ENCODE measurements at places on chromosomes 7 and 10.

GRCh38 chr10:110057456-110057855 is 49.7 kb downstream of the ADD3 start:
- no peak for DNase-seq

DNA sequence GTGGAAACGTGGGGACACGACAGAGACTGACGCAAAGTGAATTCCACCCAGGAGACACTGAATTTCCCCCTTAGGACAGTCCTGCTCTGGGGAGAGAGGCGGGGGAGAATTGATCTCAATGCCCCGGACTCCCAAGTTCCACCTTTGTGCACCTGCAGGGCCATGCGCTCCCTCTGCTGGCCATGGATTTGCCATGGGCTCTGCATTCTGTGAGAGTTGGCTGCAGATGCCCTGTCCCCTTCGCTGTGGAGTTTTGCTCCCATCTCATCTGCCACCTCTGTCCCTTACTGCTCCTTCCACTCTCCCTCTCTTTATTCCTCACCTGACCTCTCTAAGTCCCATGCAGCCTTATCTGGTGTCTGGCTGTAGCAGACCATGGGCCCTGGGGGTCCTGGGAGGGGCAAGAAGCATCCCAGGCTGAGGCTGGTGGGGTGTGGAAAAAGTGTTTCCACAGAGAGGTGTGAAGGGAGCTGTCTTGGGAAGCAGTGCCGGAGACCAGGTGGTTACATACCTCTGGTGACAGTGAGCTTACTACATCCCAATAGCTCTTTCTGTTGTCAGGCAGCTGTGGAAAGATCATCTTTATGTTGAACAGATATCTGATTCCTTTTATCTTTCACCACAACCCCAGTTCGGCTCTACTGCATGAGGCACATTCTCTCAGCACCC is 14.3 kb downstream of the GHRHR start:
- DNase-seq = no peak

GRCh38 chr7:102271158-102271798 is 15.4 kb upstream of the SH2B2 start:
- DNase-seq = no peak

DNA sequence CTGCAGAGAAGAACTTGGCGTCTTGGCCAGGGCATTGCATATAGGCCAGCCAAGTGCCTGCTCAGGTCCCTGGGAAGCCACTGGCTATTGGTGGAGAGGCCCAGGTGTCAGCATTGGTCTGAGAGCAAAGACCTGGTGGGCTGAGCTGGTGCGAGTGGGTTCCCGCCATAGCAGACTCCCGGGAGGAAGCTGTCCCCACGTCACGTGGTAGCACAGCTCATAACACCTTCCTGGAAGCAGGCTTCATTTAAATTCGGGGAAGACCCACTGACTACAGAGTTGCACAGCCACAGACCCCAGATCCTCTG is 130.5 kb downstream of the WDR37 start:
- DNase-seq = no peak

DNA sequence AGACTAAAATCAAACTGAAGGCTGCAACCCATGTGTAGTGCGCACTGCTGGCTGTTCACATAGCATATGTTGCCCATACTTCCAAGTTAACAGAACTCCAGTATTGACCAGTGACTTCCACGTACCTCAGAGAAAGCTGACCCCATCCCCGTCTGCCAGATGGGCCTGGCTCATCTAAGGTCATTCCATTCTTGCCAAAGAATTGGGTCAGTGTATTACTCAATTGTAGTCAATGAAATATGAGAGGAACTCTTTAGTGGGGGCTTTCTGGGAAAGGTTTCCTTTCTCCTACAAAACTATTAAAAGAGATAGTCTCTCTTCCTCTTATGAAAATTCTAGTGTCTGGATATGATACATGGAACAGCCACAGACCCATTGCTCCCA is 238.6 kb downstream of the COBL start:
- DNase-seq = no peak

GRCh38 chr7:2968616-2969397 is 74.9 kb downstream of the CARD11 start:
- no peak for DNase-seq

GRCh38 chr7:2082139-2082998 is 150.4 kb downstream of the MAD1L1 start:
- DNase-seq = no peak

DNA sequence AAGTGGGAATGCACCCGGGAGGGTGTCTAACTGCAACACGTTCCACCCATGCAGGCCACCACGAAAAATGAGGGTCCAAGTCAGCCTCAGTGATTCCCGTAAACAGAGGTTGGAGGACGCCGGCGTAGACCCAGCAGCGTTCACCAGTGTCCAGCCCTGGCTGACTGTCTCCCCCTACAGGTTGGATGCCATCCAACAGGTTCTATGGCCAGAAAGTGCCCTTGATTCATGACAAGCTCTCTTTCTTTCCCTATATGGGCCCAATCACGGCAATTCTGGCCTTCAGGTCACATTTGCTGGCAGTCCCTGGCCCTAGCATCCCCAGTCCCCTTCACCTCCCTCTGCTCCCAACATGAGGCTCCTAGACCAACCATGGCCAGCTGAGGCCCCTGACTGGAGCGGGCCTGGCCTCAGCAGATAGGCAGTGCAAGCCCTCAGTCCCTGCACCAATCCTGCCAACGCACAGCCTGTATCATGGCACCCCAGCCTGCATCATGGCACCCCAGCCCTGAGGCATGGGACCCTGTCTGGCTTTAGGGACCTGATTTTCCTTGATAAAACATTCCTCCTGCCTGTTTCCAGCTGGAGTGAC is 227.4 kb downstream of the GRID1 start:
- peak; percentile 6 for DNase-seq

DNA sequence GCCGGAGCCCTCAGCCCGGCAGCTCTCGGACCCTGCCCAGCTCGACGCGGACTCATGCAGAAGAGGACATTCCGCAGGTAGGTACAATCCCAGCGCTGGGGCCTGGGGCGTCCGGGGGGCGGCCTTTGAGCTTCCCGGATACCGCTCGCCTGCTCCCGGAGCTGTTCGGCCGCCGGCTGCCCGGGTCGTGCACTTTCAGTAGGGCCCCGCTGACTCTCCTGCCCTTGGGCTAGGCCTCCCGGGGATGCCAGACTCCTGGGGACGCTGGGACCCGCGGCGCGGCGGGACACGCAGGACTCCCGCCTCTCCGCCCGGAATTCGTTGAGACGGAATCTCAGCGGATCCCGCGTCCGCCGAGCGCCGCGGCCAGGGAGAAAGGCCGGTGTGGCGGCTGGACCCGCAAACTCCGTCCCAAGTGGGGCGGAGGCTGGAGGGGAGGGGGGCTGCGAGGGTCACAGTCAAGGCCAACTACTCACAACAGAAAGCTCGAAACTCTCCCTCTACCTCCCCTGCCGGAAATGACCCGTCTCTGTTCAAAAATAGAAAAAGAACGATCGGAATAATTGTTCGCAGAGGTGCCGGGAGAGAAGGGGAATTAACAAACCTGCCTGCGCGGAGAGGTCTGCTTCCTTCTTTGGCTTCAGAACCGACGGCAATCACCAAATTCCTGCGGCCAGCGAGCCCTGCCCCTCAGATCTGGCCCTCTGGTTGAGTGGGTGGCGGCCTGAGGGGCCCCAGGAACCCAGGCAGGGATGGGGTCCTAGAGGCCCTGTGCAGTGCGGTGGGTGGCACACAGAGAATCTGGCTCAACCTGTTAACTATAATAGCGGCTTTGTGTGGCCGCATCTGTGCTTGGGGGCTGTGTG is 9.2 kb downstream of the TLX1 start:
- DNase-seq = no peak

DNA sequence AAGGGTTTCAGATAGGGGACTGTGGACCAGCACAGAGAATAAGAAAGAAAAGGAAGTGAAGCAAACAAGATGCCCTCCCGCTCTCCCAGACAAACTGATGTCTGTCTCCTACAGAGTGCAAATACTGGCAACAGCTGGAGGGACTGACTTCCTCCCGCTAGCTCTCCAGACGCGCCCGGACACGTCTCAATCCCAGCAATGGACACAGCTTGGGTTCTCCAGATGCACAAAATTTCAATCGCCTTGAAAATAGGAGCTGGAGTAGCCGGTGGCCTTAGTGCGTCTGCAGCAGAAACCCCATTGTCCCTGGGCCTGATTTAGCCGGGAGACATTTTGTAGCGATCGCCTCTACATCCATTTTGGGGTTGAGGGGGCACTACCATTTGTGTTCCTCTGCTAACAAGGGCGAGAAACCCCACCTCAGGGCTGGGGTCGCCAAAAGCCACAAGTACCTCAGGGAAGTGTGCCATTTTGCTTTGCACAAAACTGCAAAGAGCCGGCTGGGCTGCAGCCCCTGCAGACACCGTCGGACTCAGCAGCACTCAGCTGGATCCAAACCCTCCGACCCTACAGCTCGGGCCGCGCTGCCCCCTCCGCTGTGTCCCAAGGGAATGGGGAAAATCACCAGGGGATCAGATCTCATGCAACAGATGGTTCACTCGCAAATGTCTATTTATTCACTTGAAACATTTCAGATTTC is 5.9 kb downstream of the CPA2 start:
- no peak for DNase-seq

DNA sequence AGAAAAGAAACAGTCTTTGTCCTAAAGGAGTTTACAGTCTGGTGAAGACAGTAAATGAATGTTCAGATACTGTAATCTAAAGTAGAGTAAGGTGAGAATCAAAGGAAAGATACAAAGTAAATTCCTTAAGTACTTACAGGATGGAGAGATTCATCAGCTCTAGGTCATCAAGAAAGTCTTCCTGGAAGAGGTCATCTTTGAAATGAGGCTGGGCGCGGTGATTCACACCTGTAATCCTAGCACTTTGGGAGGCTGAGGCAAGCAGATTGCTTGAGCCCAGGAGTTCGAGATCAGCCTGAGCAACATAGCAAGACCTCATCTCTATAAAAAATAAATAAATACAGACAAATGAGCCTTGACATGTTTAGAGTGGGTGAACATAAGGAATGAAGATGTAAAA is 18.3 kb downstream of the FHIP2A start:
- no peak for DNase-seq

DNA sequence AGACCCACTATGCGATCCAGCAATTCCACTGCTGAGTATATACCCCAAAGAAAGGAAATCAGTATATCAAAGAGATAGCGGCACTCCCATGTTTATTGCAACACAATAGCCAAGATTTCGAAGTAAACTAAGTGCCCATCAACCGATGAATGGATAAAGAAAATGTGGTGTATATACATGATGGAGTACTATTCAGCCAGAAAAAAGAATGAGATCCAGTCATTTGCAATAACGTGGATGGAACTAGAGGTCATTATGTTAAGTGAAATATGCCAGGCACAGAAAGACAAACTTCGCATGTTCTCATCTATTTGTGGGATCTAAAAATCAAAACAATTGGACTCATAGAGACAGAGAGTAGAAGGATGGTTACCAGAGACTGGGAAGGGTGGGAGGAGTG is 7.1 kb upstream of the NMT2 start:
- no peak for DNase-seq

DNA sequence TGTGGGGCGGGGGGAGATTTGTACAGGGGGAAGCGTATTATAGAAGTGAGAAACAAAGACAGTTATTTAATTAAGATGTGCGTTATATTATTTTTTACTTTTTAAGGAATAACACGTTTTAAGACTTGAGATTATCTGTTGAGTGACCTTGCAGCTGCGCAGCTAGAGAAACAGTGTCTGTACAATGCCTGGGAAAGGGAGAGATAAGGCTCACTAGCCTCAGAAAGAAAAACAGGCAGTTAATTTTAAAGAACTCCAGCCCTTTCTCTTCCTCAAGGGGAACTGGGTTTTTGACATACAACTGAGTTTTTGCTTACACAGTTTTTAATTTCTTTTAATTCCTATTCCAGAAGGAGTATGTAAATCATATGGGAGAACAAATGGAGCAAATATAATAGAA is 50.7 kb downstream of the LMBR1 start:
- DNase-seq = no peak

DNA sequence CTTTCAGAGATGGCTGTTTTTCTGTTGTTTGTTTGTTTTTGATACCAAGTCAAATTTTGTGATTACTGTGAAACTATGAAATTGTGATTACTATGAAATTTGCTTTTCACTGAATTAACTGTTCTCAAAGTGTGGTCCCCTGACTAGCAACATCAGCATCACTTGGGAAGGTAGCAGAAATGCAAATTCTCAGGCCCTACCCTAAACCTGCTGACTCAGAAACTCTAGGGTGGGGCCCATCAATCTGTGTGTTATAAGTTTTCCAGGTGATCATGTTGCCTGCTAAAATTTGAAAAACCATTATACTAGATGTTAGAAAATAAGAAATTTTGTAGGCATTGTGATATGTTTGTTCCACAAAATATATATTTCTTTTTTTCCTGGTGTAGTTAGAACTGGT is 1.2 kb downstream of the IFIT1B start:
- DNase-seq = no peak

DNA sequence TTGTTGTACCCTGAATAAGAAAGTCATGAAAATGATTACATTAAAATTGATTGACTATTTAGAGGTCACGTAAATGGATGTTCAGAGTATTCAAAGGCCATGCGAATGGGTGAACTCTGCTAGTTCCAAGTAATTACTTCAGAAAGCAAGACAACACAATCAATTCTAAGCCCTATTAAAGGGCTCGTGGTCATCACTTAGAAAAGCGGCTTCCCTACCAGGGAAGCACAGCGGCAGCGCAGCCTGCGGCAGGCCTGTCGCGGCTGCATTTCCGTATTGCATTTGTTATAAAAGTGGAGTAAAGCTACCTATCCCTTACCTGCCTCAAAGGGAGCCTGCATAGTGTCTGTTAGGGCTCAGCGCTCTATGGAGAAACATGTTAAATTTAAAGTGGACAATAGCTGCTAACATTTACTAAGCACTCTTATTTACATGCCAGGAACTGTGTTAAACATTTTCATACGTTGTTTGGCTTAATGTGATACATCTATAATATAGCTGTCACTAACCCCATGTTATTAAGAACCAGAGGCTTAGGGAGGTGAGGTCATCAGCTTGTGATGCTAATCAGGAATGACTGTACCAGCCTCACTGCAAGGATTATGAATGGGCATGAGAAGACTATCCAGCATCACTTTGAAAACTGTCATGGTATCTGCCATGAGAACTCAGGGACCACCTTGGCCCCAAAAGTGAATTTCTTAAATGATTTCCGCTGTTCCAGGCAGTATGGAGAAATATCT is 187.5 kb downstream of the CELF2 start:
- DNase-seq = no peak

- no peak for DNase-seq
These were observed 50.3 kb upstream of the ZEB1 start for GRCh38 chr10:31268444-31269303.

DNA sequence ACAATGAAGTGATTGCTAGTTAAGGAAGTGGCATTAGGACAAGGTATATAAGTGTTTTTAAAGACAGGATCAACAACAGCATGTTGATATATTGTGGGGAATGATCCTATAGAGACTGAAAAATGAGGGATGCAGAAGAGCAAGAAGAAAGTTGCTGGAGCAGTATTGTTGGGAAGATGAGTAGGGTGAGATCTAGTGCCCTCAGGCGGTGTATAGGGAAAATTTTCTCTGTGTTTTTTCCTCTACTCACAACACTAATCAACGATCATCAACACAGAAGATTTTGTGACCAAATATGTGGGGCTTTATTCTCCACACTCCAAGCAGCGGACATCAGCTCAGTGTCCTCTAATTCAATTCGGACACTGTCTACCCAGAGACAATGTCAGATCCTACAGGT is 9.6 kb upstream of the PTTG1IP2 start:
- no peak for DNase-seq

Measured in neuronal stem cell (in vitro differentiated cells).